ENCODE measurements at places on chromosomes 7 and 10.

- no peak for DNase-seq
These were observed 78.7 kb downstream of the ARHGAP22 start for GRCh38 chr10:48526011-48526821.

DNA sequence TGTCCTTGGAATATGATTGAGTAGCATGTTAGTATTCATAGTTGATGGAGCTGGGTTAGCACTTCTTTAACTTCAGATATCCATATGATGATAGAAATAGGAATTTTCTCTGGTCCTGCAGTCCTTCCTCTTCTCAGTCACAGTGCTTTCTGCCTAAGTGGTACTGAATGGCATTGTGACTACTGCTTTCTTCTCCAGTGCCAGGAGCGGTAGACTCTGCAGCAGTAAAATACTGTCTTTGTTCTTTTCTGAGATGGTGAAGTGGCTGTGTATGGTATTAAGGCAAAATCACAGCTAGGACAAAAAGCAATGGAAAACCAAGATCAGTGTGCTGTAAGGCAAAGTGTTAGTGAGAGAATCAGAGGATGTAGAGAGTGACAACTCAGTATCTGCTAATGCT, 46.6 kb downstream of the C1GALT1 start:
- DNase-seq: no peak

DNA sequence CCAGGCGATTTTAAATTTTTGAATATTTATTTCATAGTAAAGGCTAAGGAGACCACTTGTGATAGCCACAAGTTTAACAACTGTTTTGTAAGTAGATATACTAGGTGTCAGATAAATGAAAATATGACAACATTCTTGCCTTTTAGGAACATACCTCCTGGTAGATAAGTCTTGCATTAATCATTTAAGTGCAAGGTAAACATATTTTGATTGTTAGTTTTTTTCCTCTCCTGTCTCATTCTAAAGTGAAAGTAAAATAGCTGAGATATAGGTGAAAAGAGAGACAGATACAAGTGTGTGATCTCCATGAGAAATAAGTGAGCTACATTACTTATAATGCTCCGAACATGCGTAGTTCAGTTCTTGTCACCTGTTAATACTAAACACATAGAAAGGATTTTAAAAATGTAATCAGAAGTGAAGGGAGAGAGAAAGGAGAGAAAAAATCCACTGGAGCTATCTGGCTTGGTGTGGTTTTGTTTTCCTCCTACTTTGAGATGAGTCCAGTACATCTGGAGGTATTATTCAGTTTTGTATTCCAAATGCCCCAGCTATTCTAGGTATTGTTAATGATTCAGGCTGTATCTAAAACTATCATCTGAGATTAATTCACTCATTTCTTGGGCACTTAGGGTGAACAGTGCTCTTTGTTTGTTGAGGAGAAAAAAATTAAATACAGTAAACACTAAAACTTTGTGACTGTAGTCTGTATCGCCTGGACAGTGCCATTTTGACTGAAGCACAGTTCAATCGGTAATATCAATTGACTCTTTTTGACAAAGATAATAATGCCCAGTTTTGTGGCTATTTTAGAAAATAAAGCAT, 21.2 kb downstream of the GLCCI1 start:
- DNase-seq: no peak

DNA sequence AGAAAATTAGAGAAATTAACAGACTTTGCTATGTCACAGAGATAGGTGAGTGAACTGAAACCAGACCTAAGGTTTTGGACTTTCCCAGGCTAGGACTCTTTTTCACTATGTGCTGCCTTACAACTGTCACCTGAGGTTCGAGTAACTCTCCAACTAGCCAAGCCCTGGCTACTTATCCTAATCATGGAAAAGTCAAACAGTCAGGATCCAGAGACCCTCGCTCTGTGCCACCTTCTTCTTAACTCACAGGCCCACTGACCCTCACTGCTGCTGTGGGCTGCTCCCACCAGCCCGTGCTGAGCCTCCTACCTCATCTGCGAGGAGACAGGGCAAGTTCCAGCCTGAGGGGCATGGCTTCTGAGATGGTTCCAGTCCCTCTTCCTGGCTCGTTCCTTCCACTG, 211.4 kb upstream of the KLF14 start:
- no peak for DNase-seq

DNA sequence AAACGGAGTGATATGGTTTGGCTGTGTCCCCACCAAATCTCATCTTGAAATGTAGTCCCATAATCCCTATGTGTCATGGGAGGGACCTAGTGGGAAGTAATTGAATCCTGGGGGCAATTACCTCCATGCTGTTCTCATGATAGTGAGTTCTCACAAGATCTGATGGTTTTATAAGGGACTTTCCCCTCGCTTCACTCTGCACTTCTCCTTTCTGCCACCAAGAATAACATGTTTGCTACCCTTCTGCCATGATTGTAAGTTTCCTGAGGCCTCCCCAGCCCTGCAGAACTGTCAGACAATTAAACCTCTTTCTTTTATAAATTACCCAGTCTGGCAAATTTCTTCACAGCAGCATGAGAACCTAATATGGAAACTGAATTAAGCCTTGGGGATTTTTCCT, 19.1 kb downstream of the FAM3C start:
- no peak for DNase-seq

GRCh38 chr10:42951486-42952251, 125.2 kb upstream of the RET start:
- DNase-seq: no peak

- DNase-seq: no peak
These were observed 7.7 kb downstream of the HTR7 start for GRCh38 chr10:90849956-90850749.

- no peak for DNase-seq
These were observed 1361.2 kb downstream of the XPNPEP1 start for GRCh38 chr10:108562105-108562504.
